ENCODE measurements at places on chromosomes 11 and 22.

GRCh38 chr11:13091373-13091772 is 82.3 kb downstream of the RASSF10 start:
- peak; percentile 12 for DNase-seq

- DNase-seq, result no peak
Observed at GRCh38 chr11:115555336-115556090, 51.3 kb upstream of the CADM1 start.

GRCh38 chr11:12813371-12814225 is 139.4 kb downstream of the TEAD1 start:
- no peak for DNase-seq

GRCh38 chr11:12206529-12206928 is 96.1 kb downstream of the MICAL2 start:
- peak; percentile 59 for DNase-seq

- DNase-seq, result no peak
Observed at GRCh38 chr11:125918140-125918840, 14.0 kb downstream of the DDX25 start.

DNA sequence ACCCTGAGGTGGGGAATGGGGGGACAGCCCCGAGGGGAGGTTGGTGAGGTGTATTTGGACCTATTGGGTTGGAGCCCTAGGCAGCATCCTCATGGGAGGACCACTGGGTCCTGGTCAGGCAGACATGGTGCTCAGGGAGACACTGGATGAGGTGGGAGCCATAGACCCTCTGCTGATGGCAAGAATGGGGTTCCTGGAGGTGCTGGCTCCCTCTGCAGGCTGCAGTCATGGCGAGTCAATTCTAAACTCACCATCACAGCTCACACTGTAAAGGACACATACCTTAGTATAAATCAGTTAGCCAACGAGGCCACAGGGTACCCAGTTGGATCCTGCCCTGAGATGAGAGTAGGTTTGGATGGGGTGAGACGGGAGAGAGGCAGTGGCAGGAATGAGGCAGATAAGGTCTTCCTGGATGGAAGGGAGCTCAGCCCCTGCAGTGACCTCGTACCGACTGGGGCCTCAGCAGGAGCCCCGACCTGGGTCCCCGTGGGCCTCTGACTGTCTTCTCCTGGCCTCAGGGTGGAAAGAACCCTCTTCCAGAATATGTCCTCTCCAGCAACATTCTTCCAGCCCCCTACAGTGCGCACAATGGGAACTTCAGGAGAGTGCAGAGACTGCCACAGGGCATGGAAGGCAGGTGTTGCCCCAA is 1.7 kb upstream of the GAB4 start:
- DNase-seq, result no peak

- peak; percentile 26 for DNase-seq
Observed at GRCh38 chr11:34570584-34570983, 50.3 kb upstream of the EHF start.

- peak; percentile 17 for DNase-seq
Observed at GRCh38 chr11:45815747-45816146, 10.8 kb downstream of the SLC35C1 start.
